ENCODE measurements at places on chromosomes 16 and 17.

DNA sequence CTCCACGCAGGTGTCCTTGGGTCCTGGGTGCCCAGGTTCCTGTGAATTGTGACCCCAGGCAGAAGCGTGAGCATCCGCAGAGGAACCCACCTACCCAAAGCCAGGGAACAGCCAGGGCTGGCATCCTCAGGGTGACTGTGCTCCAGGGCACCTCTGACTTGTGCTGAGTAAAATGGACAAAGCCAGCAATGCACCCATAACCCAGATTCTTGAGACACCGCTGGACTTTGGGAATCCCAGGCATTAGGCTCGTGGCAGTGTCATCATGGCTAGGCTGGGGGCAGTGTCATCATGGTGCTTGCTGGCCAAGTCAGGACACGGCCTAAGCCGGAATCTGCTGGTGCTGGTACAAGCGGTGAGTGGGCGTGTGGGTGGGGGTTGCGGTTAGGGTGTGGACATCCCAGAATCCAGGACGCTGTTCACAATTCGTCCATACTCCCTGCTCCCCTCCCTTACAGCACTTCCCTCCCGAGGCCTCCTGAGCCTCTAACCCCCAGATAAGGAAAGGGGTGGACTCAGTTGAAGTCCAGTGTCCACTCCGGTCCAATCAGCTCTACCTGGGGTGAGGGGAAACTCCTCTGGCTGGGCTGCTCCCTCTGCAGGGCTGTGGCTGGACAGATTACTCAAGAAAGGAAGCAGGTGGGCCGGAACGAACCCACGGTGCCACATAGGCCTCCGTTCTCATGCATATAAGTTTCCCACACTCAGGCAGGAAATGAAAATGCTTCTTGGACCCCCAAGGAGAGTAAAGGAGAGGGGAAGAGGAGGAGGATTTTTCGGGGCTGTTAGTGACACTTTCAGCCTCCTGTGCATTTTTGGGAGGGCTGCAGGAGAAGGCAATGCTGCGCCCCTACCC, 138.9 kb downstream of the SEC14L1 start:
- DNase-seq, result no peak

DNA sequence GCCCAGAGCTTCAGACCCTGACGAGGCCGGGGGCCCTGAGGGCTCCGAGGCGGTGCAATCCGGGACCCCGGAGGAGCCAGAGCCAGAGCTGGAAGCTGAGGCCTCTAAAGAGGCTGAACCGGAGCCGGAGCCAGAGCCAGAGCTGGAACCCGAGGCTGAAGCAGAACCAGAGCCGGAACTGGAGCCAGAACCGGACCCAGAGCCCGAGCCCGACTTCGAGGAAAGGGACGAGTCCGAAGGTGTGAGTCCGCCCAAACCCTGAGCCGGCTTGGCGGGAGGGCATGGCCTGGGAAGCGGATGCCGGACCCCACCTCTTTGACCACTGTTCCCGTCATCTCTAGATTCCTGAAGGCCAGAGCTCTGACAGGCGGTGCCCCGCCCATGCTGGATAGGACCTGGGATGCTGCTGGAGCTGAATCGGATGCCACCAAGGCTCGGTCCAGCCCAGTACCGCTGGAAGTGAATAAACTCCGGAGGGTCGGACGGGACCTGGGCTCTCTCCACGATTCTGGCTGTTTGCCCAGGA, 4.4 kb downstream of the NOL3 start:
- DNase-seq, result no peak

GRCh38 chr16:22342082-22342481, 32.3 kb downstream of the CDR2 start:
- DNase-seq, result no peak

DNA sequence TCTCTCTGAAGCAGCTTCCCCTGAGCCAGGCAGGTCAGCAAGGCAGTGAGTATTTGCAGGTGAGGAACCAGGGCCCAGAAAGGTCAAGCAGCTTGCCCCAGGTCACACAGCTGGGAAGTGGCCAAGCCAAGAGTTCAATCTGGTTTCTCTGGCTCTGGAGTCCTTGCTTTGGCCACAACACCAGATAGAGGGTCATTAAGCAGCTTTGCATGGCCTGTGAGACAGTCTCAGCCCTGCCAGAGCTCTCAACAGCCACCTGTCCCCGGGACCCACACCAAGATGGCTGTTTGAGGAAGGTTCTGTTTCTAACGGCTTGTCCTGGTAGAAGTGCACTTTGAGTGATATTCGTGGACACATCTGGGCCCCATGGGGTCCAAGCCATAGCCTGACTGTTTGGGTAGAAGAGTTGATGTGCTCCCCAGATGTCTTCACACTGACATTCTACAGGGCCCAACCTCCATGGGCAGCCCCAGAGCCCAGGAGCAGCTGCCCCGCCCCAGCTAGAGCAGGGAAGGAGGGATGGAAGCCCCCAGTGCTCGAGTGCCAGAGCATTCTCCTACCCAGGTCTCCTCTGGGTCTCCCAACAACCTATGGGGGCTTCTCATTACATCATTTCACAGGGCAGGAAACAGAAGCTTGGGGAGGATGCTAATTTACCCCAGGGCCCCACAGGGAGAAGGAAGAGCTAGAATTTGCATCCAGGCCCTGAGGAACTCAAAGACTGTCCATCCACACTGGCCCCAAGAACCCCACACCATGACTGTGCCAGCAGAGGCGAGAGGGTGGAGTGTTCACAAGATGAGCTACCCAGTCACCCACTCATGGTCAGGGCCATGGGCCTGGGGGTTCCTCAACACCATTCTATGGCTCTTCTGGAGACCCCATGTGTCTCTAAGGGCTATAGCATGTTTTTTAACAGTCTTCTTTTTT, 107.3 kb upstream of the CDH5 start:
- no peak for DNase-seq

DNA sequence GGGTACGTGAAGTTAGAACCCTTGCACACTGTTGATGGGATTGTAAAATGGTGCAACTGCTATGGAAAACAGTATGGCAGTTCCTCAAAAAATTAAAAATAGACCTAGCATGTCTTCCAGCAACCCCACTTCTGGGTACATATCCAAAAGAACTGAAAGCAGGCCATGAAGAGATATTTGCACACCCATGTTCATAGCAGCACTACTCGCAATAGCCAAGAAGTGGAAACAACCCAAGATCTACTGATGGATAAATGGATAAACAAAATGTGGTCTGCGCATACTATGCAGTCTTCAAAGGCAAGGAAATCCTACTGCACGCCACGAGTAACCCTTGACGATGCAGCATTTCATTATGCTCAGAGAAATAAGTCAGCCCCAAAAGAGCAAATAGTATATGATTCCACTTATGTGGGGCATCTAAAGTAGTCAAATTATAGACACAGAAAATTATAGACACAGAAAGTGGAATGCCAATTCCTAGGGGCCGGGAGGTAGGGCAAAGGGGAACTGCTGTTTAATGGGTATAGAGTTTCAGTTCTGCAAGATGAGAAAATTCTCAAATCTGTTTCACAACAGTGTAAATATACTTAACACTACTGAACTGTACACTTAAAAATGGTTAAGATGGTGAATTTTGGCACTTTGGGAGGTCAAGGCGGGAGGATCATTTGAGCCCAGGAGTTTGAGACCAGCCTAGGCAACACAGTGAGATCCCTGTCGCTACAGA, 17.2 kb downstream of the CORO7 start:
- DNase-seq, result no peak

GRCh38 chr16:21277045-21277926, 804 bp downstream of the CRYM start:
- DNase-seq, result no peak

- DNase-seq, result no peak
Measured at GRCh38 chr16:78650339-78651074, 551.1 kb downstream of the WWOX start.

DNA sequence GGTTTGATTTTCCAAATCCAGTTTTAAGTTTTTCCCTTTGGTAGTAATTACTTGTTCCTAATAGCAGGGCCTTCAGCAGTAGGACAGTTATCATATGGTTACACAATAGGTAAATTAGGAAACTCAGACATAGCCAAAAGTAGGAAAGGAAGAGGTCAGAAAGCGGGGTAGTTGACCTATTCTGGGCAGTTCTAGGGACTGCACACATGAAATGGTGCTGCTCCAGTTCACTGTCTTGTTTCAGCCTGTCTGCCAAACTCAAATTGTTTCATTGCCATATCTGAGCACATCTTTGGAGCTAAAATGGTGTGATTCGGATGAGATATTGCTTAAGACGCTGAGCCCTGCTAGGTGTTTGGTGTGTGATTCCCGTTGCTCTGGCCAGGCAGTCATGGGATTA, 56.7 kb downstream of the TANGO6 start:
- no peak for DNase-seq

DNA sequence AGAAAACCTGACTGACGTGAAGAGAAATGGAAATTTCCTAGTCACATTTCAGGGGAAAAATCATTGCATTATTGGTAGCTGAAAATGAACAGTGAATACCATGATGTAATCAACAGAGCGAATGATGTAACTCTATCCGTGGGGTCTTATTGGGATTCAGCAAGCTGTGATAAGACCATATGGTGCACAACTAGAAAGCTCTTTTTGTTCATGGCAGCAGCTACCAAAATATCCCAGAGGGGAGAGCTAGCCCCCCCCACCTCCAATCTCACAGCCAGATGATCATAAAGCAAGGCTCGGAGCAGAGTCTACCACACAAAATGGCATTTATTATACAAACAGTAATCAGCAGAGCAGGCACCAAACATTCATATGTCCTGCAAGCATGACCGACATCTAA, 22.2 kb upstream of the DNAH17 start:
- DNase-seq, result no peak

DNA sequence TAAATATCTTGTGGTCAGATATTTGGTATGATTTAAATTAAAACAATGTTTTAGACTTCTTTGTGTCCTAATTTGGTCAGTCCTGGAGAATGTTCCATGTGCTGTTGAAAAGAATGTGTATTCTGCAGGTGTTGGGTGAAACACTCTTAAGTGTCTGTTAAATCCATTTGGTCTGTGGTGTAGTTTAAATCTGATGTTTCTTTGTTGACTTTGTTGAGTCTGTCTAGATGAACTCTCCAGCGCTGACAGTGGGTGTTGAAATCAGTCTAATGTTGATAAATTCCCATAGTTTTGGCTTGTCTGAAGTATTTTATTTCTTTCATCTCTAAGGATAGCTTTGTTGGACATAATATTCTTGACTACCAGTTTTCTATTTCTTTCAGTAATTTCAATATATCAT, 18.8 kb downstream of the TANC2 start:
- no peak for DNase-seq

- DNase-seq, result no peak
Measured at GRCh38 chr16:21614896-21615295, 15.5 kb downstream of the METTL9 start.

- no peak for DNase-seq
Measured at GRCh38 chr16:10694306-10694705, 424 bp downstream of the TEKT5 start.

DNA sequence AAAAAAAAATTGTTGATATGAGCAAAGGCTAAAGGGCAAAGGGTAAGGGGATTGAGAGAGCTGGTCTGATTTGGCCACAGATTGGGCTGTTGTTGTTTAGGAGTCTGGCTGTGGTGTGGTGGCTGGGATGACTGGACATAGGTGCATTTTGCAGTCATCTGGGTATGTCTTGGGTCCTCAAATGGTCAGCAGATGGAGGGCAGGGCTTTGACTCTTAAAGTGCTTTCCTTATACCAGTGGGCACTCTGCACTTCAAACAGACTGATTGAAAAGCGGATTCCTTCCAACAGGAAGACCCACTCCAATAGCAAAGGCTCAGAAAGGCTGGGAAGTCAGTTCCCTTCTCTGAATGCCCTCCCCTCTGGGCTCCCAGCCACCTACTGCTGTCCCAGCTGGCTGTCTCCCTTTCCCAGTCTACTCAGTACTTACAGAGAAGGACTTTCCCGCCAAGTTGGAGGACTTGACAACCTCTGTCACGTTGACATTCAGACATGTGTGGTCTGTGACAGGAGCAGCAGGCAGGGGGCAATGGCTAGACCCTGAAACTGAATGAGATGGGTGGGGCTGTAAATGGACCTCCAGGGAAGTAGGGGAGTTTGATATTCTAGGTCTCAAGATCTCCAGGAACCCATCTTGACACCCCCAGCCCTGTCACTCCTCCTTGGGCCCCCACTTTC, 19.6 kb upstream of the MFSD6L start:
- DNase-seq, result no peak

DNA sequence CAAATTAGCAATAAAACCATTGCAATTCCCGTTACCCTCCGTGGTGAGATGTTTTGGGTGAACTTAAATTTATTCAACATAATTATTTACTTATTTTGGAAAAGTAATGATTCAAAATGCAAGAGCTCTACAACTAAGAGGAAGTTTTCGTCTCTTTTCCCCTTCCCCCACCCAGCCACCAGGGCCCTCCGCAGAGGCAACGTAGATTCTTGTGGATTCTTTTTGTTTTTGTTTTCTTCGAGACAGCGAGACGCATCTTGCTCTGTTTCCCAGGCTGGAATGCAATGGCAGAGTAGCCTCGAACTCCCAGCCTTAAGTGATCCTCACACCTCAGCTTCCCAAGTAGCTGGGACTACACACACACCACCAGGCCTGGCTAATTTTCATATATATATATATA, 19.2 kb downstream of the CCDC40 start:
- DNase-seq, result no peak

All from NCI-H1105 treated with DMSO at 0.1 percent for 48 hours (cell line).